ENCODE measurements at places on chromosomes 16 and 17.

DNA sequence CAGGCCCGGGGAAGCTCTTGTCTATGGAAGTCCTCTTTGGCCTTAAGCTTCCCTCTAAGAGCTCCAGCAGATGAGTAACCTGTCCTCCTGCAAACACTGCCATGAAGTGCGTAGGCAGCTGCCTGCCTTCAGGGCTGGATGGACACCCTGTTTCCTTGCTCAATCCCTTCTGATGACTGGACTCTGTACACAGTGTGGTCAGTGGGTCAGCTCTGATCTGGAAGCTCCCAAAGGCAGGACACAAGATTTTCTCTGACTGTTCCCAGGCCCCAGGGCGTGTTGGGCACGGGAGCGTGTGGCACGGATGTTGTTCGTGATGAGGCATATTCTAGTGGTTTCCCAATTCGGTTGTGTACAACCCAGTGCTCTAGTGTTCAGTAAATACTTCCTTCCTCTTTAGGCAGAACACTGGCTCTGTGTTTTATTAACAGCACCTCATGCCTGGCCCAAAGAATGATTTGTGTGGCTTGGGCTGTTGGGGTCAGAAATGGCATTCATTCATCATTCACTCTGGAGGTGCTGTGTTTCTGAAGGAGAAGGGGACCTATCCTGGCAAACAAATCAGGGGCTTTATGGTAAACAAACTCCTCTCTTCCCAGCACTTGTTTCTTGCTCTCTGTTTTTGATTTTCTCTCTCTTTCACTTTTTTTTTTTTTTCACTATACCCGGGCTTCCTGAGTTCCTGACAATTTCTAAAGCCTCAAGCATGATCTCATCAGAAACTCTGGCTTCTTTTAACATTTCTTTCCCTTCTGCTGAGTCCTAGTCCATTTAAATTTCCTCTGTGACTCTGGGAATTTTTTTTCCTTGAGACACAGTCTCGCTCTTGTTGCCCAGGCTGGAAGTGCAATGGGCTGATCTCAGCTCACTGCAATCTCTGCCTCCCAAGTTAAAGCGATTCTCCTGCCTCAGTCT lies 12.0 kb upstream of the RNF157 start:
- DNase-seq, result no peak

GRCh38 chr16:58037365-58038057 lies 12.0 kb downstream of the MMP15 start:
- no peak for DNase-seq

DNA sequence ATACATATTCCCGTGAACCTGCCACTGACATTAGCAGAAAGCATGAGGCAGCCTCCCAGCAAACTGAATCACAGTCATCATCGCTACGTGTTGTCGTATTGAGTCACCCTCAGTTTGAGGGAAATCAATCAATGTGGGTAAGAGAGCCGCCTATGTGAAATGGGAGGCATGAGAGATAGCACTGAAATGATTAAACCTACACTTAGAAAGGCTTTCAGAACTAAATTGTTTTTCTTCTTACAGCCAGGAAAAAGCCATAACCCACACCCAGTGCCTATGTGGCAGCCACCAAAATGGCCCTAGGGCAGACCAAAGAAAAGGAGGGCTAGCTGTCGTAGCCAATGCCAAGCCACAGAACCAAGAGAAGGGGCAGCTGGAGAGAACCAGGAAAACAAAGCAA lies 90.5 kb downstream of the ADAMTS18 start:
- no peak for DNase-seq

GRCh38 chr17:2780256-2780655 lies 16.0 kb upstream of the RAP1GAP2 start:
- no peak for DNase-seq

GRCh38 chr16:19837984-19838707 lies 46.5 kb downstream of the GPRC5B start:
- no peak for DNase-seq

DNA sequence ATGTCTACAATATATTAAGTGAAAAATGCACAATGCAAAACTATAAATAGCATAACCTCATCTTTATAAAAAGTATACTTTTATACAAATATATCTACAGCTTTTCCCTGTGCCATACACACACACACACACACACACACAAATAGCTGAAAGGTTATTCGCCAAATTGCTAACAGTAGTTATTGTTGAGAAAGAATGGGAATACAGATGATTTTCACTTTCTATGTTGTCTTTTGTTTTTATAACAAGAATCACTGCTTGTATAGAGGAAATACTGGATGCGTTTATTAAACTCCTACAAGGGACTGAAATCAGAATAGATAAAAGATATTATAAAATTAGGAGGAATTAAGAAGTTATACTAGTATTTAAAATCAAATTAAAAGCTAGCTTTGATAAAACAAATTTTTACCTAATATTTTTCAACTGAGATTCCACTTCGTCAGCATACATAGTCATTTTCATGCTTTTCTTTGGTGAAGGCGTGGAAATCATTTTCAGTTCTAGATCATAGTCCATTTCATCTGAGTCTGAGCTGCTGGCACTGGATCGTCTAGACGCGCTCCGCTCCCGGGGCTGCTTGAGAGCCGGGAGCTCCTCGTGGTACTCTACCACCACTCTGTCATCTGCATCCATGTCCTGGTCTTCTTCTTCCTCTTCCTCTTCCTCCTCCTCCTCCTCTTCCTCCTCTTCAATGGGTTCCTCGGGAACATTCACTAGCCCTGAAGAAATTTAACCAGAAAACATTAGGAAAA lies 17.0 kb upstream of the ITGAE start:
- no peak for DNase-seq

DNA sequence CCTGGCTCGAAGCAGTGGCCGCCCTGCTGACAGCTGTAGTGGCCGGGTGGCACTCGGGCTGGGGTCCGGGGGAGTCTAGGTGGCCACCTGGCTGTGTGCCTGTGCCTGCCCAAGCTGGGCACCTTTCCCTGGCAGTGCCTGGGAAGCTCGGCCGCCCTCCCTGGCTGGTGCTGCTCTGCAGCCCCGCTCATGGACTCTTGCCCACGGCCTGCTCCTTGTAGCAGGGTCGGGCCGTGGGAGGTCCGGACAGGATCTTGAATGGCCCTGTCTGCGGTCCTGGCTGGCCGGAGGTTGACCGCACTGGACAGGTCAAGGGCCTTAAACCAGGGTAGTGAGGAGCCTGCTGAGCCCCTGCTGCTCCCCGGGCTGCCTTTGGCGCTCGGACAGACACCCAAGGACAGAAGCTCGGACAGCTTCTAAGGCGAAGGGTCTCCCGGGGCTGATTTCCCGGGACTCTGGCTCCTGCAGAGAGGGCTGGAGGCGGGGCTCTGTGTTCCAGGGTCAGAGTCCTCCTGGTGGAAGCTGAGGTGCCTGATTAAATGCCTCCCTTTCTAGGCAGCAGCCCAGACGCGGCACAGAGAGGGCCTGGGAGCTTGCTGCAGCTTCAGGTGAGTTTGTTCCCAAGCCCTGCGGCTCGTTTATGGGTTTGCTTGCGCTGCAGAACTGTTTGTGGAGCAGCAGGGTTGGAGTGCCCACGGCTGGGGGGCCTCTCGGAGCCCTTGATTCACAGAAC lies 6.0 kb downstream of the CAPN15 start:
- DNase-seq, result no peak

- DNase-seq, result no peak
Measured at GRCh38 chr16:79713609-79714309, 113.2 kb upstream of the MAF start.

GRCh38 chr16:74563828-74564263 lies 43.1 kb downstream of the GLG1 start:
- no peak for DNase-seq

DNA sequence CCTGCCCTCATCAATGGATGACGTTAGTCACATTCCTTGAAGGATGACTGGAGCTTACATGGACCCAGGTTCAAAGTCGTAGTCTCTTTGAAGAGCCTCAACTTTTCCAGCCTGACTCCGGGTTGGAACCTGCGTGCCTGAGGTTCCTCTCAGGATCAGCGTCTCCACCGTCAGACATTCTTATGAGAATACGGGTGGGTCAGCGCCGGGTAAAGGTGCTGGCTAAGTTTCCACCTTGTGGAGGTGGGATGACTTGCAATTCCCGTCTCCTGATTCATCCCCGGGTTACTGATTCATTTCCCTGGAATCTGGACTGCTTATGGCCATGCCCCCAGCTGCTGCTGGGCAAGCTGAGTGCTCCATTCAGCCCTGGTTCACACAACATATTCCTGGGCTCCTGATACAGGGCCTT lies 38.9 kb upstream of the CMIP start:
- DNase-seq, result no peak

DNA sequence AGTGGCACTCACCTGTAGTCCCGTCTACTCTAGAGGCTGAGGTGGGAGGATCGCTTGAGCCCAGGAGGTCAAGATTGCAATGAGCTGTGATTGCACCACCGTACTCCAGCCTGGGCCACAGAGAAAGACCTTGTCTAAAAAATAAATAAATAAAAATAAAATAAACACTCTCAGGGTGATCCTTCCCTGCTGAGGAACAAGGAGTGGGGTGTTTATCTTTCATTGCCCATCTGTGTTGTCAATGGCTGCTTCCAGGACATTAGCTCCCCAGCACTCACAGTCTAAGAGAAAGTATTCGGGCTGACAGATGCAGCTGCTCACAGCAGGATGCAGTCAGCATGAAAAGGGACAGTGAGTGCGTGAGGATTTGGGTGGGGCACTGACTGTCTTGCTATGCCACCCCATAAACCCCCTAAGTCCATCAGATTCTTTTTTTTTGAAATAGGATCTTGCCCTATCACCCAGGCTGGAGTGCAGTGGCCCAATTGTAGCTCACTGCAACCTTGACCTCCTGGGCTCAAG lies 31.3 kb upstream of the RBBP6 start:
- no peak for DNase-seq

- DNase-seq, result no peak
Measured at GRCh38 chr17:79023180-79023705, 726 bp upstream of the C1QTNF1 start.

All from activated T-cell treated with anti-CD3 and anti-CD28 coated beads for 24 hours (primary cell).